ENCODE measurements at places on chromosomes 7 and 10.

DNA sequence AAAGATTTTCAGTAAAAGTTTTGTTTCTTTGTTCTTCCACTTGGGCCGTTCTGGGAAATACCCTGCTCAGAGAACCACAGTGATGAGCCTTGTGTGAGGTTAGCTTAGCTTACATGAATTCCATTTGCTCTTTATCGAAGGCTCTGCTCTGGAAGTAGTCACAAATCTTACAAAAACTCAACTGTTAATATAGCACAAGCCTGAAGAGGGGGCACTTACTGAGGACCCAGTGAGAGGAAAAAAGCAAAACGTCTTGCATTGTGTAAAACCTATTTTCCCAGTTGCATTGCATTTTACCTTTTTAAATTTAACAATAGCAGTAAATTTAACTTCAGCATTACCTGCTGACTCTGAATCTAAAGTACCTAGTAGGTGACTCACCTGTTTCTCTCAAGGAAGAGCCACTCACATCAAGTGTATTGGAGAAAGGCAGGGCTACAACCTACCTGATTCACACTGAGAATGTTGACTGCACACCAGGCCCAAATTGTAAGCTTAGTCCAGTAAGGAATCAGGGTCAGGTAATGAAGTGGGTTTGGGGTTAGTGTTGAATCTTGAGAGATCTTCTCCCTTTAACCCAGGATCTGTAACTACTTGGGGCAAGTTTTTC, 42.3 kb downstream of the PPP1R17 start:
- no peak for DNase-seq

- peak; percentile 36 for DNase-seq
Measured at GRCh38 chr10:21499701-21500577, 25.5 kb downstream of the SKIDA1 start.

GRCh38 chr7:121126801-121127534, 138.5 kb downstream of the CPED1 start:
- DNase-seq: no peak

- DNase-seq: no peak
Measured at GRCh38 chr10:19488592-19489280, 327.5 kb upstream of the PLXDC2 start.

DNA sequence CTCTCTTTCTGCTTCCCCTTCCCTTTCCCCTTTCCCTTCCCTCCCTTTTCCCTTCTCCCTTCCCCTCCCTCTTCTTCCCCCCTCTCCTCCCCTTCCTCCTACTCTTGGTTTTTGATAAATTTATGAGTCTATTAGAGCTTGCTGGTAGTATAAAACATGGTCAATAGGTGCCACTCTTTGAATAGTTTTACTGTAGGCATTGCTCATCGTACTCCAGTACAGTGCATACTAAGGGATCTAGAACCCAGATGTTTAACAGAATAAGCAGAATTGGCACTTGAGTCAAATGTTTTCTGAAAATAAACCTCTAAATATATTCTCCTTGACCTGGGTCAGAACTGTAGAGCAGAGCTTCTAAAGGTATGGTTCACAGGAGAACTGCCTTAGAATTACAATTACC, 126.7 kb downstream of the SORCS3 start:
- DNase-seq: no peak

GRCh38 chr7:99143521-99143852, 421 bp downstream of the SMURF1 start:
- DNase-seq: no peak

DNA sequence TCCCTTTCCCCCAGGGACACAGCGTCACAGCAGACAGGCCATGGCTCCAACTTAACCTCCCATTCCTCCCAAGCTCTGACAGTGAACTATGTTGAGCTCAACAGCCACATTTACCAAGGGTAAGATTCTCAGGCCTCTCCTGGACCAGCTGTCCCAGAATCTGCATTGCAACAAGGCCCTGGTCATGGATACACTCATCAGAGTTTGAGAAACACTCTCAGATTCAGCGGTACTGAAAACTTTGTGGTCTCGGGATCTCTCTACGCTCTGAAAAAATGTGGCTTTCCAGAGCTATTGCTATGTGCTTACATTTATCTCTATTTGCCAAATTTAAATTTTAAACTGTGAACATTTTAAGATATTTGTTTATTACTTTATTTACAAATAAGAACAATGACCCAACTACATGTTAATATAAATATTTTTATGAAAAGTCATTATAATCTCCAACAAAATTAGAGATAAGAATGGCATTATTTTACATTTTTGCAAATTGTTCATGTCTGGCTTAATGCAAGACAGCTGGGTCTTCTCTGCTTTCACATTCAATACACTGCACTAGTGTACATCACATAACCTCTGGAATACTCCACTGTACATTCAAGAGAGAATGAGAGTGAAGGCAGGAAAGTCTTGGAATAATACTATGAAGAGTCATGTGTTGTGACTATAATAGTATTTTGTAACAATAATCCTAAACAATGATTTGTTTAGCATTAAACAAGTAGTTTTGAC, 190.9 kb upstream of the PITRM1 start:
- no peak for DNase-seq

- no peak for DNase-seq
Measured at GRCh38 chr10:86261941-86262687, 104.5 kb downstream of the GRID1 start.

GRCh38 chr10:112587729-112588128, 140.7 kb downstream of the VTI1A start:
- no peak for DNase-seq

DNA sequence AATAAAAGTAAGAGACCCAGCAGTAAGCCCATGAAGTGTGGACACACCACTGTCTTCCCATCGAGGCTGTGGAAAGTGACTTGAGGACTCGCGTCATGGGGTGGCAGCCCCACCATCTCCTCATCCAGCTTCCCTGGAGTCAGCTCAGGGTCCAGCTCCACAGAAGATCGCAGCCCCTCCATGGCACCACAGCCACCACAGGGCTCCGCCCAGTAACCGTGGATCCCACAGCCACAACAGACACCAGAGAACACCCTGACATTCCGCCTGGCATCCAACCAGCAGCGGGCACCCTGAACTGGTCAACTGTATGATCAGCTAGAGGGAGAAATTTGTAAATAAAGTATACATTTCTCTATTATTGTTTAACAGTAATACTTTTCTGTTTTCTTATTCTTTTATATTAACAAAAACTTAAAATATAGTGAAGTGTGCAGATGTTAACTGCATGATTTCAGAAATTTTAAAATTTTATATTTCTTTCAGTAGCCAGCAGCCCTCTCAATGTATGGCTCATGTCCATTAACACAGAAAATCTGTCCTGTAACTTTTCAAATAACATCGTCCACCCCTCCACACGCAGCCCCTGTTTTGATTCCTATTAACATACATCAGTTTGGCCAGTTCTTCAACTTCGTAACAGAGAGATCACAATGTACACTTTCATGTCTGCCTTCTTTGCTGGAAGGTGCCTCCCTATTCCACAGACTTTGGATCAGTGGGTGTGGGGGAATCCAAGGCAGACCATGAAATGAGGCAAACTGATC, 69.7 kb downstream of the ITGB1 start:
- no peak for DNase-seq

DNA sequence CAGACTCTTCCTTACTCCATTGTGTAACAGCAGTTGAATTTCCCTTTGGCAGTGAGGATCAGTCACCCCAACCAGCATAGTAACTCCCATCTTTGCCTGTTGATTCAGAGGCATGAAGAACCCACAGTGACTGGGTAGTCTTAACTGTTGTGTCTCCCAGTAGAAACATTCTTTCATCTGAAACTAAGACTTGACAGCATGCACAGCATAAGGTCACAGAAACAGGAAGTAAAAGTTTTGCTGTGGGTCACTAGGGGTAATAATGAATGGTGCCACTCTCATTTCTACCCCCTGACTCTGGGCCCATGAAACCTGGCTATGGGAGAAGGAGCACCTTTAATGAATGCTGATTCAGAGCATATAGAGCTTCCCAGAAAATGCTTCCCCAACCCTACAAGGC, 8.3 kb upstream of the FRMPD2 start:
- DNase-seq: no peak

Measured in activated T-cell treated with anti-CD3 and anti-CD28 coated beads, Interleukin-2, amount 50 U/mL, for 1 hour (primary cell).